ENCODE measurements at places on chromosomes 13 and 19.
A peak's percentile ranks its signal among the peaks of the same experiment; 100 is the strongest.

GRCh38 chr13:82597747-82598146 lies 1284.5 kb downstream of the SLITRK1 start:
- no peak for DNase-seq

DNA sequence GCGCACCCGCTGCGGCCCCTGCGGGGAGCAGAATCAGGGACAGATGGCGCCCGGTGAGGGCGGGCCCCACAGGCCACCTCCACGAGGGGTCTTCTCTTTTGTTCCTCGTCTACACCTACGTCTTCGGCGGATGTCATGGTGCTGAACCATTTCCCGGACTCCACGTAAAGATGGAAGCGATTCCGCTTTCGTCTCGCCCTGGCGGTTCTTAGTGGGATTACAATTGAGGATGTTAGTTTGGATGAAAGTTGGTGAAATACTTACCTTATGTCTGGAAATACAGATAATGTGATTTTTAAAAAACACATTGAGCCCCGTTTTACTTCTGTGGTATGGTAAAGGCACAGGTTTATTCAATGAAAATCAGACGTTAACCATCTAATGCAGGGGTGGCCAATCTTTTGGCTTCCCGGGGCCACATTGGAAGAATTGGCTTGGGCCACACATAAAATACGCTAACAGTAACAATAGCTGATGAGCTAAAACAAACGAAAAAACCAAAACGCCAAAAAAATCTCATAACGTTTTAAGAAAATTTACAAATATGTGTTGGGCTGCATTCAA lies 1.4 kb upstream of the ZMYM5 start:
- no peak for DNase-seq

- no peak for DNase-seq
Observed at GRCh38 chr19:36258028-36258875, 43.3 kb downstream of the ZNF146 start.

DNA sequence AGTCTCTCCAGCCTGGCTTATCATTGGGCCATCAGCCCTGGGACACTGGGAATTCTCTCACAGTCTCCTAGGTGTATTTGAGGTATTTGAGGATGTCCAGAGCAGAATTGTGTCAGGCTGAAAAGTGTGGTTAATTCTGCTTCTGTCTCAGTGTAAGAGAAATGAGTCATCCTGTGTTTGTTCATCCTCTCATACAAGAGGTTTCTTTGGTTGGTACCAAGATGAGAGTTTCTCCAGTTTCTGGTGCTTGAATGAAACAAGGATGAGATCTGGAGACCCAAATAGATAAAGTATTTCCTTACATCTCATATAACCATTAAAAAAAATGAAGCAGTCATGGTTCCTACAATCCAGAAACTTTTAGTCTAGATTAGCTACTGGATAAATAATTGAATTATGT lies 7.7 kb downstream of the ZNF253 start:
- no peak for DNase-seq

DNA sequence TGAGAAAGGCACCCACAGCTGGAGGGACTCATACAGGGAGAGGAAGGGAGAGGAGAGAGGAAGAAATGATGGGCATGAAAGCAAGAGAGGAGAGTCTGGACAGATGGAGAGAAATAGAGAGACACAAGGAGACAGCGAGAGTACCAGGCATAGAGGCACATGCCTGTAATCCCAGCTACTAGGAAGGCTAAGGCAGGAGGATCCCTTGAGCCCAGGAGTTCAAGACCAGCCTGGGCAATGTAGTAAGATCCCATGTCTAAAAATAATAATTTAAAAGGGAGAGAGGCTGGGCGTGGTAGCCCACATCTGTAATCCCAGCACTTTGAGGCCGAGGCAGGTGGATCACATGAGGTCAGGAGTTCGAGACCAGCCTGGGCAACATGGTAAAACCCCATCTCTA lies 9.3 kb downstream of the UNC13A start:
- no peak for DNase-seq

DNA sequence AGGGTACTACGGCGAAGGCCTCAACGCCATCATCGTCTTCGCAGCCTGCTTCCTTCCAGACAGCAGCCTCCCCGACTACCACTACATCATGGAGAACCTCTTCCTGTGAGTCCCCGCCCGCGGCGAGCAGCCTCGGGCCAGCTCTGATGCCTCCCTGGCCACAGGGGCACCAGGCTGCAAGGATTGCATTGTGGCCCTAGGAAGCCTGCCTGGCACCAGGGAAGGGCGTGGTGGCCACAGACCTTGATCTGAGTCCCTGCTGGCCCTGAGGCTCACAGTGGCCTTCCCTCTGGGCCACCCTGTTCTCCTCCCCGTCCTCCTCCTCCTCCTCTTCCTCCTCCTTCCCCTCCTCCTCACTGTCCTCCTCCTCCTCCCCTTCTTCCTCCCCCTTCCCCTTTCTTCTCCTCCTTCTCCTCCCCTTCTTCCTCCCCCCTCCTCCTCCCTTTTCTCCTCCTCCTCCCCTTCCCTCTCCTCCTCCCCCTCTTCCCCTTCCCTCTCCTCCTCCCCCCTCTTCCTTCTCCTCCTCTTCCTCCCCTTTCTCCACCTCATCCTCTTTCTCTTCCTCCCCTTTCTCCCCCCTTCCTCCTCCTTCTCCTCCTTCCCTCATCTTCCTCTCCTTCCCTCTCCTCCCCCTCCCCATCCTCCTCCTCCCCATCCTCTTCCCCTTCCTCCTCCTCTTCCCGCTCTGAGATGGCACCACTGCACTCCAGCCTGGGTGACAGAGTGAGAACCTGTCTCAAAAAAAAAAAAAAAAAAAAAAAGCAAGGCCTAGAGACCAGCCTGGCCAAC lies 24.4 kb upstream of the NMRK2 start:
- DNase-seq, result no peak

- no peak for DNase-seq
Observed at GRCh38 chr13:25347151-25347550, 24.6 kb upstream of the ATP8A2 start.

- DNase-seq, result no peak
Observed at GRCh38 chr13:99968521-99969452, 2.8 kb downstream of the ZIC5 start.

DNA sequence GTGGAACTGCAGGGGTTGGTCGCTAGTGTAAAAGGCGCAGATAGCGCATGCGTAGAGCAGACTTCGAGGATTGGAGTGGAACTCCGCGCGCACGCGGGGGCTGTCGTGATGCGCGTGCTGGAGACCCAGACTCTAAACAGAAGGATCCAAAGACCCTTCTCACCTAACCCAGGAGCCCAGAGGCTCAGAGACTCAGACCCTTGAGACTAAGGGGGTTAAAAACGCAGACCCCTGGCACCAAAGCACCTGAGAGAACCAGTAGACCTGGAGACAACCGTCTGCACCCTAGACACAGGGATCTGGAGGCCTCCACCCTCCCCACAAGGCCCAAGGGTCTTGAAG lies 567 bp upstream of the CTU1 start:
- no peak for DNase-seq

DNA sequence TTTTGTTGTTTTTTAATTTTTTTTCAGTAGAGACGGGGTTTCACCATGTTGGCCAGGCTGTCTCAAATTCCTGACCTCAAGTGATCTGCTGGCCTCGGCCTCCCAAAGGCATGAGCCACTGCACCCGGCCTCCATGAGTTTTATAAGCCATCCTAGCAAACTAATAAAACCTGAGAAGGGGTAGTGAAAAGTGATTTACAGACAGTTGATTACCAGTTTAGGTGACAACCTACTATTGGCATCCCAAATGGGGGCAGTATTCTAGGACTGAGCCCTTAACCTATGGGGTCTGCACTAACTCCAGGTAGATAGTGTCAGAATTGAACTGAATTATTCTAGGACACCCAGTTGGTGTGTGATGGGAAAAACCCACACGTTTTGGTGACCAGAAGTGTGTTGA lies 6.5 kb upstream of the LATS2 start:
- no peak for DNase-seq

DNA sequence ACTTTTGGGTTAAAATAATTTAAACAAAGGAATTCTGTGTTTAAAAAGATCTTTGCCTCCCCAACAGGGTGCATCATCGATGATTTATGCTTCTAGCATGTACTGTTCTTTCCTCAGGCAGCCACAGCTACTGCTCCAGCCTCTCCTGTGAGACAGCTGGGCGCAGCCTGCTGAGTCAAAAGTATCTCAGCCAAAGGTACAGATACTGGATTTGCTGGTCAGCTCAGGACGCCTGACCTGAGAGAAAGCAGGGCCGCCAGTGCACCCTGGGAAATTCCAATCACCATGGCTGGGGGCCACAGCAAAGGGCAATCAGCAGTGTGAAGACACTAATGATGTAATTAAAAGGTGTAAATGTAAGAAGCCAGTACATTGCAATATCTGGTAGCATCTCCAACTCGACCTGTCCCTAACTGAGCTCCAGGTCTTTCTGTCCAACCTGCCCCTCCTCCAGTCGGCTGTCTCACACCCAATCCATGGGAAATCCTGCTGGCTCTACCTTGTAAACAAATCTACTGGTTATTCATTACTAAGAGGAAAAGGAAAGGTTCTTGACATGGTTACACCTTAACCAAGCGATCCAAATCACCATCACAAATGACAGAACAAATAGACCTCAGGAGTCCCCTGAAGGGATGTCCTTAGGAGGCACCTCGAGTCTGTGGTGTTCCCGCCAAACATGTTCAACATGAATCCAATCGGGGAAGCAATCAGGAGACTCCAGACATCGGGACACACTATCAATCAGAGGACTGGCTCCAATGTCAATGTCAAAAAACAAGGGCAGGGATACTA lies 7.3 kb downstream of the OPA3 start:
- DNase-seq, result no peak

- DNase-seq, result no peak
Observed at GRCh38 chr13:32499538-32500210, 38.9 kb downstream of the N4BP2L2 start.

DNA sequence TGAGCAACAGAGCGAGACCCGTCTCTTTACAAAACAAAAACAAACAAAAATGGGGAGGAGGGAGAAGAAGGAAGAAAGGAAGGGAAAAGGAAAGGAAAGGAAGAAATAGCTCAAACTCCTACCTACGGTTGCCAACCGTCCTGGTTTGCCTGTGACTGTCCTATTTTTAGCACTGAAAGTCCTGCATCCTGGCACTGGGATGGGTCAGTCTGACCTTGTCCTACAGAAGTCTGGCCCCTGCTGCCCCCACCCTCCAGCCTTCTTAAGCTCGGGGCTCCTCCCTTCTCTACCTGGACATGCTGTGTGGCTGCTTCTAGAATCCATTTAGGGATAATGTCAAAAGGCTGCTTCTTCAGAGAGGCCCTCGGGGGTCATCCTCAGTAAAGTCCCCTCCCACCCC lies 1.2 kb upstream of the STXBP2 start:
- no peak for DNase-seq

DNA sequence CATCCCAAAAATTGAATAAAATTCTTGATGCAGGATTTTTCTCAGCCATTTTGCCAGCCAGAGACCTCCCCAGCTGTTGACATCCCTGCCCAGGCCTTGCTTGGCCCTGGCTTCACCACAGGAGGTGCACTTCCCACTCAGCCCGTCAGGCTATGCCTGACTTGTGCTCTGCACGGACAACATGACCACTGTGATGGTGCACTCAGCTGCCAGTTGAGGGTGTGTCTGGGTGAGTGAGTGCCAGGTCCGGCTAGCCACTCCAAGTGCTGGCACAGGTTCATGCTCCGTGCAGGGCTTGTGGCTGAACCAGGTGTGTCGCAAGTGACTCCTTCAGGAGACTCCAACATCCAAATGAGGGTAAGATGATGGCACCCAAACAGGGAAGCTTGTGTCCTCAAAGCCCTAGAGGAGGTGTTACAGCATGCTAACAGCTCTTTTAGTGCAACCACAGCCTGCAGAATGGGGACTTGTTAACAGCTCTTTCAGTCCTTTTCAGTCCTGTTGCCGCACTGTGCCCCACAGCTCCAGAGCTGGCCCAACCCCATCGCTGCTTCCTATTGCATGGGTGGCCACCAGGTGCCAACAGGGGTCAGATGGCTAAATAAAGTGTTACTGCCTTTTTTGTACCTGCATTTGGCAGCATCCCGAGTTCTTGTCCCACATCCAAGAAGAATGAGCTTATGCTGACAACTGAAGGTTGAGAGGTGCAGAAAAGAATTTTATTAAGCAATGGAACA lies 380.7 kb downstream of the SLITRK5 start:
- no peak for DNase-seq

- DNase-seq, result no peak
Observed at GRCh38 chr13:67133476-67133875, 96.7 kb downstream of the PCDH9 start.

- no peak for DNase-seq
Observed at GRCh38 chr13:52414963-52415362, 9.0 kb upstream of the THSD1 start.

DNA sequence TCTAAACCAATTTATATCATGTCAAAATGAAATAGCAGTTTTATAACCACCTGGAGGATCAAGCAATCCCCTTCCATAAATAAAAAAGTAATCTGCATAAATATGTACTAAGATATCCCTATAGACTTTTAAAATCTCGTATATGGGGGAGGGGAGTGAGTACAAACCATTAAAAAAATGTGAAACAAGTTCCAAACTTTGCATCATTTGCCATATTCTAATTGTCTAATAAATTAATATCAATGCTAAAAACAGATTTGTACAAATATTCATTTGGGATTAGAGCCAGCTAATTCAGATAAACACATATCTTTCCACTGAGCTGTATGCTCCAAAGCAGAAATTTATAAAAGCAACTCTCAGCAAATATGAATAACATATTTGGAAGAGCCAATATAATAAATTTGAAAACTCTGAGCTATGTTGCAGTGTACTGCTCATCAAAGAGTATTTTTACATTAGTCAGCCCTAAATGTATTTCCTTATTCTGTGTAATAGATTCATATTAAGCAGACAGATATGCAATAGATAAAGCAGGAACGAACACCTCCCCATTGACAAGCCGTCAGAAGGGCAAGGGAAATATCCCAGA lies 970.2 kb downstream of the EFNB2 start:
- DNase-seq, result no peak

GRCh38 chr13:98429977-98430736 lies 146.8 kb downstream of the STK24 start:
- no peak for DNase-seq

GRCh38 chr19:8038815-8039214 lies 13.7 kb upstream of the CCL25 start:
- DNase-seq, result no peak

DNA sequence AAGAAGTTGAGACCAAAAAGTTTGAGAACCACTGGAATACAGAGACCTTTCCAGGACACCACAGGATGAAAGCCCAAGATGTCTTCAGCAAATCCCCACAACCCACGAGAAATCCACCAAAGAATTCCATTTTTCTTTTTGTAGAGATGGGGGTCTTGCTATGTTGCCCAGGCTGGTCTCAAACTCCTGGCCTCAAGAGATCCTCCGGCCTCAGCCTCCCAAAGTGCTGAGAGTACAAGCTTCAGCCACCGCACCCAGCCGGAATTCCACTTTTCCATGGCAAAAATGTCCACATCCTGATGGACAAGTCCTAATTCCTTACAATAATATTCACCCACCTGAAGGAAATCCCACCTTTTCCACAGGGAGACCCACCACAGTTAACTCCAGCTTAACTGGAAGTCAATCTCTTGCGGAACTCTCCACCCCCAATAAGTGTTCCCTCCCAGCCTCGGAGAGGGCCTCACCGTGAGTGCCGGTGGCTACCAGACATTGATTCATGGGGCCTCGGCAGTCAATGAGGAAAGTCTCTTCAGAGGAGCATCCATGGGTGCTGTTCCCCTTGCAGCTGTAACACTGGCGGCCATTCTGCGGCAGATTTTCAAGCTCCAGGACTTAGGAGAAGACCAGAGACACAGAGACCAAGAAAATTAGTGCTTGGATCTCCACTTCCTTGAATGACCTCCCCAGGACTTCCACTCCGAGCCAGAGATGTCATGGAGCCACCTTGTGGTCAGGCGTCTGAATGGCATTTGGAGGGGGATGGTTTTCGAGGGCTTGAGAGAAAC lies 12.3 kb upstream of the CADM4 start:
- peak; percentile 36 for DNase-seq
